ENCODE measurements at places on chromosomes 3 and 15. TPM values are rescaled to one million over a fixed set of nuclear protein-coding genes. Genes with fewer than 3 reads are reported as not detected.

Gene BCHE
- total RNA-seq, result not detected

- peaks cover 28% of the 10 kb centered on the region for H3K36me3 ChIP-seq
- H3K27ac ChIP-seq, result peak overlapping the region; percentile 61
- no peak overlapping the region for H3K4me3 ChIP-seq
- H3K27me3 ChIP-seq, result no peaks in the 10 kb centered on the region
- DNase-seq, result no peak
Observed at GRCh38 chr3:172222478-172223071, 183.2 kb downstream of the FNDC3B start.

GRCh38 chr3:4507024-4507596, 14.0 kb downstream of the ITPR1 start:
- H3K36me3 ChIP-seq, result no peaks in the 10 kb centered on the region
- H3K27me3 ChIP-seq, result no peaks in the 10 kb centered on the region
- DNase-seq, result no peak
- no peak overlapping the region for H3K4me3 ChIP-seq
- peaks cover 13% of the 10 kb centered on the region for H3K4me1 ChIP-seq
- no peak overlapping the region for H3K27ac ChIP-seq

DNA sequence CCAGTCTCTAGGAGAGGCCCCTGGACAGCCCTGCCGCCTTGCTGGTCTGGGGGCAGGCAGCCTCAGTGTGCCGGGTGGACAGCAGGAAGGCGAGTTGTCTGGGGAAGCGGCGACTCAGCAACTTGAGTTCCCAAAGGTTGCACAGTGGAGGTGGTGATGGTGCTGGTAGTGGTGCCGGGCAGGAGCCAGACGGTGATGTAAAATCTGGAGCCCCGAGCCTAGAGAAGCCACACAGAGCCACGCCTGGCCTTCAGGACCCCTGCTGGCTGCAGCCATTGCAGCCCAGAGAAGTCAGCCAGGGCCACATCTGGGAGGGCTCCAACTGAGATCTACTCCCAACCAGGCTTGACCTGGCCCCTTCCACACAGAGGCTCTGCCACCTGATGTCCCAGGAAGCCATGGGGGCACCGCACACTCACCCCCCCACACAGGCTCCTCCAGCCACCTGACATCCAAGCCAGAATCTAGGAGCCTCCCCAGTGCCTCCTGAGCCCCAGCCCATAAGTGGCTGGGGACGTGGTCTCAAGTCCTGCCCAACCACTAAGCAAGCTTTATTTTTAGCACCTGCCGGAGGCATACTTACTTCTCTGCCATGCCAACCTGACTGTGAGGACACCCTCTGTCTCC, 8.8 kb downstream of the C3orf22 start:
- H3K27me3 ChIP-seq, result peaks cover 26% of the 10 kb centered on the region
- no peak overlapping the region for H3K4me3 ChIP-seq
- DNase-seq, result peak; percentile 58
- H3K36me3 ChIP-seq, result no peaks in the 10 kb centered on the region
- no peak overlapping the region for H3K27ac ChIP-seq

GRCh38 chr3:133894353-133895207, 1.1 kb downstream of the RAB6B start:
- peak overlapping the region; percentile 76 for H3K4me3 ChIP-seq
- H3K27me3 ChIP-seq, result peaks cover 28% of the 10 kb centered on the region
- no peak overlapping the region for H3K27ac ChIP-seq
- H3K4me1 ChIP-seq, result no peaks in the 10 kb centered on the region
- no peaks in the 10 kb centered on the region for H3K36me3 ChIP-seq
